ENCODE measurements at places on chromosomes 4 and X. TPM values are rescaled to one million over a fixed set of nuclear protein-coding genes. Genes with fewer than 3 reads are reported as not detected.

Gene CSAG3
- total RNA-seq = not detected

Gene ARHGEF6
- 5.4 TPM for total RNA-seq

Gene TMEM129
- 33.3 TPM for total RNA-seq

Gene HSFX4
- total RNA-seq = not detected

Gene MAMLD1
- 1.2 TPM for total RNA-seq

Gene GC
- total RNA-seq = not detected

Gene GDPD2
- total RNA-seq = not detected

Gene HPSE
- 0.59 TPM for total RNA-seq

Gene GAGE12J
- total RNA-seq = not detected

Gene CLDN34
- total RNA-seq = not detected

Gene SH3D19
- 17.3 TPM for total RNA-seq

Gene CDX4
- total RNA-seq = not detected

Gene TMEM131L
- total RNA-seq = 5.6 TPM

Gene DSPP
- total RNA-seq = not detected

Gene SORBS2
- 1.3 TPM for total RNA-seq

Gene CT83
- total RNA-seq = not detected

Gene CXCL9
- total RNA-seq = not detected

Gene OPHN1
- total RNA-seq = 3.0 TPM

Gene ETNPPL
- not detected for total RNA-seq

Gene SGMS2
- total RNA-seq = 43.1 TPM

Gene SH3RF1
- total RNA-seq = 12.3 TPM

Gene POU3F4
- not detected for total RNA-seq

Gene VCX2
- not detected for total RNA-seq

Gene NOX1
- not detected for total RNA-seq

Gene ZNF711
- 1.6 TPM for total RNA-seq

Gene PFKFB1
- 0.45 TPM for total RNA-seq

Gene WNK3
- total RNA-seq = 0.50 TPM

Gene TMEM35A
- 5.5 TPM for total RNA-seq

Gene GAGE12E
- total RNA-seq = not detected

Gene TMPRSS11B
- total RNA-seq = not detected

Gene HSFX3
- total RNA-seq = not detected

Gene CXCL8
- total RNA-seq = 5.6 TPM

Gene FRAS1
- 0.30 TPM for total RNA-seq

Gene DMRTC1B
- not detected for total RNA-seq

Gene PACRGL
- total RNA-seq = 19.3 TPM

Gene RAB9B
- under 0.01 TPM for total RNA-seq

Gene ETDB
- not detected for total RNA-seq

Gene F9
- not detected for total RNA-seq

Gene MAGEB10
- total RNA-seq = not detected

Gene ADH6
- total RNA-seq = not detected

Gene HERC5
- 0.17 TPM for total RNA-seq

Gene ESX1
- not detected for total RNA-seq

Gene STPG2
- total RNA-seq = not detected

Gene SLC6A8
- total RNA-seq = 7.9 TPM
